Renal cortex interstitium (tissue), 15 donors: ENCODE measurements at places on chromosomes 1 and 21. TPM values are rescaled to one million over a fixed set of nuclear protein-coding genes. Genes with fewer than 3 reads are reported as not detected.

- DNase-seq: no peak
These were observed 72.7 kb downstream of the MAST2 start for GRCh38 chr1:45876000-45876617.

GRCh38 chr1:147664206-147664605 lies 6.1 kb downstream of the ACP6 start:
- no peak for DNase-seq

The CASQ1 gene
- 0.20 TPM for polyA plus RNA-seq

- DNase-seq: no peak
These were observed 79.4 kb downstream of the SPATA46 start for GRCh38 chr1:162297208-162297607.

DNA sequence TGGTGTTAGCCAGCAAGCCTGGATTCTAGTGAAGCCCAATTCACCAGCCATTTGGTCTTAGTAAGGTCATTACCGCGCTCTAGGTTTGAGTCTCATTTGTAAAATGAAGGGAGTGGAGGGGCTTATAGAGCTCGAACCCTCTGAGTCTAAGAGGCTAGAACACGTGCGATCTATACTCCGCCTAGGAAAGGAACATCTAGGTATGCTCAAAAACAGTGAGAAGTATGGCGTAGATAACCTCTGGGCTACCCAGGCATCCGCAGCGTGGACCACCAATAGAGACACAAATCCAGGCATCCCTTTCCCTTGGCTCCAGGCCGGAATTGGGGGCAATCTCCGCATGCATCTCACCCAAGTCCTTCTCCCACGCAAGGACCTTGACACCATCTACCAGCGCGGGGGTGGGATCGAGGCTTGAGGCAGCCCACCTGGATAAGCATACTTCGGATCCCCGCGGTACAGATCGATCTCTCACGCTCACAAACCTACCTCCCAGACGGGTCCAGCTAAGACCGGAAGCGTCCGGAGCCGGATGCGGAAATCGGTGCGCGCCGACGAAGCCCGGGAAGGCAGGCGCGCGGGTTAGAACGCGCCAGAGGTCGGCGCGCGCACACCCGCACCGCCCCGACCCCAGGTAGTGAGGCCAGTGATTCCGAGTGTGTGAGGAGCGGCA lies at the start of gene METTL25B:
TSS of gene METTL25B (plus strand) at position 544 of the 673 bp plus-strand sequence. CDS start 636 bp downstream, outside the sequence.
- DNase-seq: no peak

The IL23R gene
- 0.09 TPM for polyA plus RNA-seq

DNA sequence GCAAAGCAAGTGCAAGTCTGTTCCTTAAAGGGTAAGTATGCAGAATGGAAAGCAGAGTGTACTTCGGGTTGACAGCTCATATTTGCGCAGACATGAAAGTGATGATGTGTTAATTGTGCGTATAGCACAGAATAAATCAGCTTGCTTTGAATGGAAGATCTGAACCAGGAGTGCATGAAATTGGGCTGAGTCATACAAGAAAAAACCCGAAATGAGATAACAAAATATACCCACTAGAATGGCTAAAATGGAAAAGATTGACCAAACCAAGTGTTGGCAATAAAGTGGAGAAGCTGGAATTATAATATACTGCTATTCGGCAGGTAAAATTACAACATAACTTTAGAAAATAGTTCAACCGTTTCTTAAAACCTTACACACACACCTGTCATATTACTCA lies 28.5 kb downstream of the CR1L start:
- DNase-seq: no peak

DNA sequence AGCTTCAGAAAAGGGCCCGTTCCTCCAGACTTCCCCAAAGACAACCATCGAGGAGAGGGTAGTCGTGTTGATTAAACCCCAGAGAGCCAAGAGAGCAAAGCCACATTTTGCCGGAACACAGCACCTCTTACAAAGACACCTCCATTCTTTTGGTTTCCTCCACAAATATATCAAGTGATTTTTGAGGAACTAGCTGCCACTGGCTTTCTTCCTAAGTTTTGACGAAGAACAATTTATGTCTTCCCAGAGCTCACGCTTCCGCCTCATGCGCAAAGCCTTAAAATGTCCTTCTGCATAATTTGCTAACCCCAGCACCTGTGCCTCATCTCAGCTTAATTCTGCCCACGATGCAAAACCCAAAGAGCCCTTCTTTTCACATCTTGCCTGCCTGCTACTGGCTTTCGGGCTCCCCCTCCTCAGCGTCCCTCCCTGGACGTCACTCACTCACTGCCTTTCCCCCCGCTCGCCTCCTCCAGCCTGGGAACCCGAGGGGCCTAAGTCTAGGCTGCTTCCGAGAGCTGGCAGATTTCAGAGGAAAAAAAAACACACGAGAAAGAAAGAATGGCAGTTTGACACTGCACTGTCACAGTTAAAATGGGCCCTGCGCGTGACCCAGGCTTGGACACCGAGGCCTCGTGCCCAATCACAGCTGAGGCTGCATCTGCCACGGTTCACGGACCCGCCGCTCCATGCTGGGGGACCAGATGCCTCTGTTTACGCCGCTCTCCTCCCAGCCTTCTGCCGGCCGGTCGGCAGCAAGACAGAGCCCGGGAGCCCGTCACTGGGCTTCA lies 77.6 kb upstream of the IFNAR2 start:
- no peak for DNase-seq

The BTBD19 gene
- polyA plus RNA-seq: 12.7 TPM

The SLC6A9 gene
- 7.2 TPM for polyA plus RNA-seq

The LAMB3 gene
- 0.50 TPM for polyA plus RNA-seq

DNA sequence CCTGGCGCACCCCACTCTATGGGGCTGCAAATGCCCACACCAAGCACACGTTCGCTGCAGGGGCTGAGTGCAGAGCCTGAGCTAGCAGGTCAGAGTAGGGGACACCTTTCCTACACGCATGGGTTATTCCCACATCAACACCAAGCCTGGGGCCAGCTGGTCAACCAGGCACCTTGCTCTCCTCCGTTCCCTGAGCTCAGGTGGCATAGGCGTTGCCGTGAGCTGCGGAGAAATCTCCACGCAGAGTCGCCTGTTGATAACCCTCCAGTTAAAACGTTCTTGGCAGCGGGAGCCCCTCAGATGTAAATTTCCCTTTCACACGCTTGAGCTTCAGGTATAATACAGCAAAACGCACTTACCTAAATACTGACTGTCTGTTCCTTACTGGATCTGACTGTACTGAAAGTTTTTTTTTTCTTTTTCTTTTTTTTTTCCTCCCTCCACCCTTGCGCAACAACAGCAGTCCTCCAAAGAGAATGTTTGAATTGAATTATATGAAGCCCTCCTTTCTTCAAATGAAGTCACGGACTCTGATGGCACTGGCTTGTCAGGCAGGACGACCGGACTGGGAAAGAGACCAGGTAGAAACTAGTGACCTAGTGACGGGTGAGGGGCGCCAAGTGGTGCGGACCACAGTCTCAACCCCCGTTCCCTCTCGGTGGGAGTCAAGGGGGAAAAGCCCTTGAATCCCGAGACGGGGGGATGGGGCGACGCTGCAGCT lies 2.1 kb downstream of the BRINP3 start:
- no peak for DNase-seq

The RAB42 gene
- 2.2 TPM for polyA plus RNA-seq

DNA sequence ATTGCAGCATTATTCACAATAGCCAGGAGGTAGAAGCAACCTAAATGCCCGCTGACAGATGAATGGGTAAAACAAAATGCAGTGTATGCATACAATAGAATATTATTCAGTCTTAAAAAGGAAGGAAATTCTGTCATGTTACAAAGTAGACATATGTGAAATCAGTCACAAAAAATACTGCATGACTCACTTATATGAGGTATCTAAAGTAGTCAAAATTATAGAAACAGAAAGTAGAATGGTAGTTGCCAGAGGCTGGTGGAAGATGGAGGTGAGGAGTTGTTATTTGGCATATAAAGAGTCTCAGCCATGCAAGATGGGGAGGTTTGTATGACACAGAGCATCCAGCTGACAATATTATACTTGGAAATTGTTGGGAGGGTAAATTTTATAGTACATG lies 43.0 kb upstream of the EGLN1 start:
- DNase-seq: no peak

DNA sequence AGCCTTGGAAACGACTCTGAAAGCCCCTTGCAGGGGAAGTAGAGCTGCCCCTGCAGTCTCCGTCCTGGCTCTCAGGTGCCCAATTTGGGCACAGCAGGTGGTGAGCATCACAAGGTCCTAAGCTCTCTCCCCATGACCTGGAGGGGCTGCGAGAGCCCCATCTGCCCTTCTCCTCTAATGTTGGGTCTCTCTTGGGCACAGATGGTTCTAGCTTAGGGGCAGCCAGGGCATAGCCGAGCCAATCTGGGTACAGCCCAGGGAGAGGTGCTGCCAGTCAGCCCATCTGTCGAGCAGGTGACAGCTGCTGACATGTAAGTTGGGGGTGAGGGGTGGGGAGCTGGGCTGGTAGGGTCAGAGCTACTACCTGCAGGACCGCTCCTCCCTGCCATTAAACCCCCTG lies 50.7 kb downstream of the SYT2 start:
- no peak for DNase-seq
